CD4-positive, alpha-beta T cell treated with Interleukin-15 for 4 hours (primary cell): ENCODE measurements at places on chromosomes 4 and X.

DNA sequence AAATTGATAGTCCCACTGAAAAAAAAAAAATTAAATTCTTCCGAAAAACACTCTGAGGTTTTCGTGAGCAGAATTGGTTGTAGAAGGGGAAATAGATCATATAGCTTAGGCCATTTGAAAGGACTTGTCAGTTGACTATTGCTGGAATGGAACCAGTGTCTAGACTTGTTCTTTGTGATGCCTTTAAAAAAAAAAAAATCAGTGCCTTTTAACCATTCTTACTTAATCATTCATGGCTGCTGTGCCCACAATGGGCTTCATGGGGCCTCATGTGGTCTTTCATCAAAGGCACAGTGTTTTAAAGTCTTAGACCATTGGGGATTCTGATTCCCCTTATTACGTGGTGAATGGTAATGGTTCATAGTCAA lies 139.3 kb downstream of the AFF1 start:
- no peak for DNase-seq

GRCh38 chrX:102627640-102628039 lies 23.6 kb upstream of the GPRASP1 start:
- DNase-seq, result no peak

DNA sequence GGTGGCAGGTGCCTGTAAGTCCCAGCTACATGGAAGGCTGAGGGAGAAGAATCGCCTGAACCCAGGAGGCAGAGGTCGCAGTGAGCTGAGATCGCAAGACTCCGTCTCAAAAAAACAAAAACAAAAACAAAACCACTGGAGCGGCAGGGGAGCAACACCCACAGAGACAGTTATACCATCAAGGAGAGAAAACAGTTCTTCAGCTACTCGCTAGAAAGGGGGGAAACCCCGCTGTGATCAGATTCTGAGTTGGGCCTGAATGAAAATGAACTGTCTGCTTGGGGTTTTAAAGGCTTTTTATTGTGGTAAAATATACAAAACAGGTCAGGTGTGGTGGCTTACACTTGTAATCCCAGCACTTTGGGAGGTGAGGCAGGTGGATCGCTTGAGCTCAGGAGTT lies 16.8 kb upstream of the IRAK1 start:
- DNase-seq, result peak; percentile 21

DNA sequence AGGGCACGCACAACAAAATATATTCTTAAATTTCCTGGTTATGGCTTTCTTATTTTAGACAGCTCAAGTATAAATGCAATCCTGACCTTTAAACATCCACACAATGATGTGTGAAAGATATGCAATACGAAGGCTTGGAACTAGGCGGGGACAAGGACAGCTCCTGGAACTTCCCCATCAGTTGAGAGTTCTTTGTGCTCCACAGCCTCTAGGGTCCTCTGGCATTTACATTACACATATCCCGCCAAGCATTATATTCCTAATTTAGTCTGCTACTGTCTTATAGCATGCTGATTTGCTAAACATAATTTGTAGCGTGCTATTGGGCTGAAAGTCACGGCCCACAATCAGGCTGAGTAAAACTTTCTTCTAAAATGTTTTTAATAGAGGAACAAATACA lies 74.4 kb downstream of the FTHL17 start:
- DNase-seq, result no peak

DNA sequence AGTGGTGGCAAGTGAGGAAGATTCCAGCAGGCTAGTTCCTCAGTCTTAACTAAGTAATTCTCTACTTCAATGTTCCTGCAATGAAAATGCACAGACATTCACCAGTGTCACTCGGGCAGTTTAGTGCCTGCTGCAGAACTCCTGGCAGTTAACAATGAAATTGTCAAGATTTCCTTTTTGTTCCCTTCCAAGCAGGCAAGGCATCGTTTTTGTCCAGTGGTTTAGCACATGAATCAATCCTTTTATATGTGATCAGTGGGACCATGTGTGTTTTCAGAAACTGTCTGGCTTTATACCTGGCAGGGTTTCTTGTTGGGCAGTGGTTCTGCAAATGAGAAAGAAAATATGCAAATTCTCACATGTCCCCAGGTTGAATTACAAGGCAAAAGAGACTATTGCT lies 122.2 kb downstream of the GBA3 start:
- DNase-seq, result no peak

DNA sequence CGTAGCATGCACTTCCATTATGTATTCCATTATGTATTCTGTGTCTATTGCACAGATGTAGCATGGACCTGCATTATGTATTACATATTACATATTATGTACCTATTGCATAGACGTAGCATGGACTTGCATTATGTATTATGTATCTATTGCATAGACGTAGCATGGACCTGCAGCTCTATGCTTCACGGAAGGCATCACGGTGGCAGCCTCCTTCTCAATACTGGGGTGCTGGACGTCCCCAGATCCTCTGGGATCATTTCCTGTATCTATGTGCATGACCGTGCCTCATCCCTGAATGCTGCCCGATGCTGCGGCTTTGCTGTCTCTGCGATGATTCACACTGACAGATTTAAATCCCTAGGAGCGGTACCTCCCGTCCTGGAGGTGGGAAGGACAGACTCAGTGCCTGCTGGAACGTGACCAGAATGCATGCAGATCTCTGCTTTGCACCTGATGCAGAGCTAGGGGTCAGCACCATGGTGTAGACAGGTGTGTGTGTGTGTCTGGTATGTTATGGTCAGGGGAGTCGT lies 317.5 kb downstream of the DHRSX start:
- DNase-seq, result no peak

DNA sequence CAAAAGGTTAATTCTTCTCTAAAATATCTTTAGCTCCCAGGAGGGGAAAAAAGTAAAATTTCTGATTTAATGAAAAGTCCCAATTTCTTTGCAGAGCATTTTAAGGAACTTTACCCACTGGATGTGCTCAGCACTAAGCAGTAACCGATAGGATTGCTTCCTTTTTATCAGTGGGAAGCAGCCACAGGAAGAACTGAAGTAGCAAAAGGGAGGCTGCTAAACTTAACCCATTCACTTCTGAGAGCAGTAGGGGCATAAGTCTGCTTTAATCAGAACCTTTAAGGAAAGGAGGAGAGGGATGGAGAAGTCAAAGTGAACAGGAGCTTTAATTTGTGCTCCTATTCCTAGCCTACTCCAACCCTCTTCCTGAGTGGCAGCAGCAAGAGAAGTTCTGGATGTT lies at the start of gene F8:
F8 (minus strand) TSS at position 139 of the 400 bp plus-strand sequence. CDS start 171 bp downstream, outside the sequence.
- DNase-seq, result no peak

GRCh38 chrX:24208496-24209240 lies 59.1 kb downstream of the ZFX start:
- no peak for DNase-seq
